Naive thymus-derived CD4-positive, alpha-beta T cell (primary cell): ENCODE measurements at places on chromosomes 4 and X. TPM values are rescaled to one million over a fixed set of nuclear protein-coding genes. Genes with fewer than 3 reads are reported as not detected.

DNA sequence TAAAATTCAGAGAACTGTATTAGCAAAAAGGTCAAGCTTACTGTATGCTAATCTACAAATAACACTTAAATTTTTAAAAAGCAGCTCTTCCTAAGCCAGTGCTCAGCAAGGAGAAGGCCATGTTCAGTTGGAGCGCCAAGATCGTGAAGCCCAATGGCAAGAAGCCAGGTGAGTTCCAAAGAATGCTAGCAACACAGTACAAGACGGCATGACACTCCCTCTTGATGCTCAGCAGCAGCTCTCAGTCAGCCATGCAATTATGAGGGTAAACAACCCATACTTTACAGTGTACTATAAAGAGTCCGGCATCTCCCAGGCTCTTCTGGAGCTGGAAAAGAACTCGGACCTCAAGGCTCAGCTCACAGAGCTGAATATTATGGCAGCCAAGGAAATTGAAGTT lies 34.9 kb downstream of the STX18 start:
- H3K4me3 ChIP-seq = no peak overlapping the region
- H3K27ac ChIP-seq = no peak overlapping the region
- no peaks in the 10 kb centered on the region for H3K4me1 ChIP-seq
- DNase-seq = no peak

The MAGEE1 gene
- total RNA-seq = 11.0 TPM

The ATOH1 gene
- total RNA-seq = not detected

- H3K4me3 ChIP-seq = no peak overlapping the region
- no peak overlapping the region for H3K27ac ChIP-seq
- H3K27me3 ChIP-seq = no peaks in the 10 kb centered on the region
- H3K4me1 ChIP-seq = no peaks in the 10 kb centered on the region
- DNase-seq = no peak
Measured at GRCh38 chr4:82948647-82949204, 48.2 kb downstream of the THAP9 start.

The GAGE1 gene
- total RNA-seq = not detected in 2 replicates

The GPM6B gene
- not detected for total RNA-seq

DNA sequence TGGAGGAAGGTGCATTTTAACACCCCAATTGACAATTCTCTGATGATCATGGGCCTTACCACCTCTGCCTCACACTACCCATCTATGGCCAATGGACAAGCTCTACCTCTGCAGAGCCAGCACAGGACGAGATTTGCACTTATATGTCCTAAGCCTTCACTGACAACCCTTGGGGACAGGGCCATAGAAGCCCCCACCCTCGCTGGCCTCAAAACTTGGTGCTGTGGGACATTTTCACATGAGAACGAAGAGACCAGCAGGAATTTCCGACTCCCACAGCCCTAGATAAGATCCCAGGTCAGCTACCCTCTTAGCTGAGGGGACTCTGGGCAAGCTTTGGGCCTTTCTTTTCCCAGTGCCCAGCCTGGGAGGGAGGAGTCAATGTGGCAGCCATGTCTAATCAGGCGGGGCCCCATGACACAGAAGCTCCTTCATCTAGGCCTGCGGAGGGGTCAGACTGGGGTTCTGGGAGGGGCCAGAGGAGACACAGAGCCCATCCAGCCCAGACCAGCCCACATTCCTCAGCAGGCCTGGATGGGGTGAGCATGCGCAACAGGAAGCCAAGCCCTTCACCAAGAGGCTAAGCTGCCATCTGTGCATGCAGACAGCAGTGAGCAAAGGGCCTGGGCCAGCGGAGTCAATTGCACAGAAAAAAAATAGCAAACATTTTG lies 12.1 kb downstream of the PJA1 start:
- H3K4me1 ChIP-seq = no peaks in the 10 kb centered on the region
- no peak overlapping the region for H3K4me3 ChIP-seq
- no peak for DNase-seq
- no peaks in the 10 kb centered on the region for H3K36me3 ChIP-seq

DNA sequence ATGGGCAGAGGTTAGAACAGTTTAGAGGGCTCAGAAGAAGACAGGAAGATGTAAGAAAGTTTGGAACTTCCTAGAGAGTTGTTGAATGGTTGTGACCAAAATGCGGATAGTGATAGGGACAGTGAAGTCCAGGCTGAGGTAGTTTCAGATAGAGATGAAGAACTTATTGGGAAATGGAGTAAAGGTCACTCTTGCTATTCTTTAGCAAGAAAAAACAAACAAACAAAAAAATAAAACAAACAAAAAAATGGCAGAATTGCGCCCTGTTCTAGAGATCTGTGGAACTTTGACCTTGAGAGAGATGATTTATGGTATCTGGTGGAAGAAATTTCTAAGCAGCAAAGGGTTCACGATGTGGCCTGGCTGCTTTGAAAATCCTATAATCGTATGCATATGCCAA lies 185.1 kb upstream of the SFRP2 start:
- H3K27ac ChIP-seq = no peak overlapping the region
- H3K27me3 ChIP-seq = no peaks in the 10 kb centered on the region
- H3K4me3 ChIP-seq = no peak overlapping the region

DNA sequence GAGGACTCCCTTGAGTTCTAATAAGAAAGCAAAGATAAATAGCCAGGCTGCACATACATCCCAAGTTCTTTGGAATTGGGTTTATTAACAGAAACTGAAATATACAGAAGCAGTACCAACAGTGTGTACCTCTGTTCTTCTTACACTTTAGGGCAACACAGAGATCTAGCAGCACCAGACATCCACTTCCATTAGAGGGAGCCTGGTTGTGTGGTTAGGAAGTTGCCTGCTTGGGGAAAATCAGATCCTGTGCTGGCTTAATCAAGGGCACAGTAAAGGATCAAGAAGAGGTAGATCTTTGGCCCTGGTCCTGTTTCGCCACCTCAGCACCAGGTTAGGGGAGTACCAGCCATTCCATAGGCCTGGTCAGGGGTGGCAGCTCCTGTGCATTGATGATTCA lies 231.1 kb upstream of the ARHGAP24 start:
- H3K27me3 ChIP-seq = no peaks in the 10 kb centered on the region
- H3K4me3 ChIP-seq = no peak overlapping the region

DNA sequence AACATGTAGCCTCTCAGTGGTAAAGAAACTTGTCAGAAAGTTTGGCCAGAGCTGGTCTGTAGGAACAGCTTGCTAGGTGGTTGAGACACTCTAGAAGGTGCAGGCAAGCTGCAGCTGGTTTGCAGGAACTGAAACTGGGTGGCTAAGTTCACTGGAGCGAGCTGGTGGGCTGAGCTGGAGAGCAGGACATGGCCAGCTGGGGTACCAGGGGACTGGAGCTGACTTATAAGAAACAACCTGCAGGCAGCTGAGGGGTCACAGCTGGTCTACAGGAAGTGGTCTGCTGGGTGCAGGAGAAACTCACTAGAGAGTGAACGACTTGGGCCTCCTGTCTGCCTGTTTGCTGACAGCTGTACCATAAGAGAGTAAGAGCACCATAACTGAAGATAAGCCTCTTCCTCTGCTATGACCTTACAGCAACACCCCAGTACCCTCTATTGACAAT lies 157.1 kb upstream of the LNX1 start:
- H3K36me3 ChIP-seq = no peaks in the 10 kb centered on the region
- H3K27me3 ChIP-seq = no peaks in the 10 kb centered on the region
- no peaks in the 10 kb centered on the region for H3K4me1 ChIP-seq

- H3K4me1 ChIP-seq = no peaks in the 10 kb centered on the region
- H3K36me3 ChIP-seq = no peaks in the 10 kb centered on the region
- H3K4me3 ChIP-seq = no peak overlapping the region
- H3K27me3 ChIP-seq = no peaks in the 10 kb centered on the region
- no peak for DNase-seq
Measured at GRCh38 chr4:32425243-32425642, 1705.1 kb downstream of the PCDH7 start.

- no peak overlapping the region for H3K27ac ChIP-seq
- no peaks in the 10 kb centered on the region for H3K4me1 ChIP-seq
- H3K4me3 ChIP-seq = no peak overlapping the region
- no peaks in the 10 kb centered on the region for H3K36me3 ChIP-seq
- no peak for DNase-seq
- H3K27me3 ChIP-seq = no peaks in the 10 kb centered on the region
Measured at GRCh38 chrX:19512961-19513360, 2.3 kb downstream of the MAP3K15 start.

The ZNF674 gene
- total RNA-seq = 5.8 TPM

The PRDM5 gene
- not detected in 2 replicates for total RNA-seq

The PTPN13 gene
- not detected for total RNA-seq

GRCh38 chr4:23631255-23631950 lies 258.4 kb downstream of the PPARGC1A start:
- H3K36me3 ChIP-seq = no peaks in the 10 kb centered on the region
- no peak for DNase-seq
- H3K4me3 ChIP-seq = no peak overlapping the region
- H3K27me3 ChIP-seq = no peaks in the 10 kb centered on the region
- no peak overlapping the region for H3K27ac ChIP-seq

GRCh38 chrX:98068024-98068580 lies 1184.4 kb downstream of the RPA4 start:
- no peak for DNase-seq
- H3K4me3 ChIP-seq = no peak overlapping the region
- no peaks in the 10 kb centered on the region for H3K27me3 ChIP-seq
- no peaks in the 10 kb centered on the region for H3K36me3 ChIP-seq
- H3K27ac ChIP-seq = no peak overlapping the region
- no peaks in the 10 kb centered on the region for H3K4me1 ChIP-seq
